ENCODE measurements at places on chromosomes 12 and 14.

- no peak for DNase-seq
Measured at GRCh38 chr12:46111715-46112114, 121.3 kb upstream of the SCAF11 start.

DNA sequence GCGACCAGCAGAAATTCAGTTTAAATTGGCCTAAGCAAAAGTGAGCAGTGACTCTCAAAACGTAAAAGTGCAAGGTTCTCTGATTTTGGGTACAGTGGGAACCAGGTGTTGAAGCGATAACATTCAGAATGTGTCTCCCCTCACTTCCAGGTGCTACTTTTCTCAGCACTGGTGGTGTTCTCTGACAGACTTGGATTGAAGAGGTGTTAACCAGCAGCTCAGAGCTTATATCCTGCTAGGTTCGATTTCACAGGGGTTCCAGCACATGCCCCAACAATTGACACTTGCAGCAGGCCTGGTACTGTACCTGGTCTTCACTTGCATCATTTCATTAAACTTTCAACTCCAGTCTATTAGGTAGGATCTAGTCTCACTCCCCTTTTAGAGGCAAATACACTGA, 680.2 kb downstream of the VRK1 start:
- no peak for DNase-seq

- no peak for DNase-seq
Measured at GRCh38 chr12:46915836-46916235, 90.0 kb upstream of the SLC38A4 start.

DNA sequence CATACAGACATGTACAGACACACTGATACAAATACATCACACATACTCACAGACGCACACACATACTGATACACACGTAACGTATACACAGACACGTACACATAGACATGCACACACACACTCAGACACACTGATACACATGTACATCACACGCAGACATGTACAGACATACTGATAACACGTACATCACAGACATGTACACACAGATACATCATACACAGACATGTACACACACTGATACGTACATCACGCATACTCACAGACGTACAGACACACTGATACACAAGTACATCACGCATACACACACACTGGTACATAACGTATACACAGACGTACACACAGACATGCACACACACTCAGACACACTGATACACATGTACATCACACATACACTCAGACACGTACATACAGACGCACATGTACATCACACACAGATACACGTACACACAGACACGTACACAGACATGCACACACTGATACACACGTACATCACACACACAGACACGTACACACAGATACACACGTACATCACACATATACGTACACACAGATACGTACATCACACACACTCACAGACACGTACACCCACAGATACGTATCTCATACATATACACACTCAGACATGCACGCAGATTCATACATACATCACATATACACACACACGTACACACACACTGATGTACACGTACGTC, 5.1 kb downstream of the ZNF605 start:
- no peak for DNase-seq

- DNase-seq: no peak
Measured at GRCh38 chr12:56628671-56629458, 1.3 kb downstream of the BAZ2A start.

GRCh38 chr12:86118161-86118560, 138.0 kb downstream of the MGAT4C start:
- DNase-seq: no peak

DNA sequence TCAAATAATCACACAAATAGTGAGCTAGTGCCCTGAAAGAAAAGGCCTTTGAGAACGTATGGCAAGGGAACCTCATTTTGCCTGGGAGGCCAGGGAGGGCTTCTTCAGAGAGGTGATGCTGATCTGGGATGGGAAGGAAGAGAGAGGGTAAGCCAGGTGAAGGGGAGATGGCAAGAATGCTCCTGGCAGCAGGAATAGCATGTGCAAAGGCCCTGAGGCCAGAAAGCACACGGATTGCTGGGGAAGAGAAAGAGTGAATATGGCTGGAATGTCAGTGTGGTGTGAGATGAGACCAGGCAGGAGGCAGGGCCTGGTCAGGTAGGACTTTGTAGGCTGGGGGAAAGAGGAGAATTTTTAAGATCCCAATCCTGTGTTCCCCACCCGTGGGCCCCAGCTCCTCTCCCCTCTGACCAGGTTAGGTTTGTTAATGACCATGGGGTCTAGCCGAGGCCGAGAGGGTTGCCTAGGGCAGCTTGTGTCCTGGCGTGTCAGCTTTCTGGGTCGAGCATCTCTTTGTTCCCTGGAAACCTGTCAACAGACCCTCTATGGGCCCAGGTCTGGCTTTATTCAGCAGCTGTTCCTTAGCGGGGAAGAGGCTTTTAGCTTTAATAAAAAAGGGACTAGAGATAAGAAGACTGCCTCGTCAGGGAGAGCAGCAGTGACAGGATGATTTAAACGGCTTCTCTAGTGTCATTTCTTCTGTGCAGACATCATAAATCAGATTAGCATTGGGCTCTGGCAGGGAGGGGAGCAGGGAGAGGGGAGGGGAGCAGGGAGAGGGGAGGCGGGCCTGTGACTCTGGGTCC, 123.4 kb downstream of the ADCK1 start:
- no peak for DNase-seq

- no peak for DNase-seq
Measured at GRCh38 chr12:94844452-94844851, 159.0 kb downstream of the NDUFA12 start.

DNA sequence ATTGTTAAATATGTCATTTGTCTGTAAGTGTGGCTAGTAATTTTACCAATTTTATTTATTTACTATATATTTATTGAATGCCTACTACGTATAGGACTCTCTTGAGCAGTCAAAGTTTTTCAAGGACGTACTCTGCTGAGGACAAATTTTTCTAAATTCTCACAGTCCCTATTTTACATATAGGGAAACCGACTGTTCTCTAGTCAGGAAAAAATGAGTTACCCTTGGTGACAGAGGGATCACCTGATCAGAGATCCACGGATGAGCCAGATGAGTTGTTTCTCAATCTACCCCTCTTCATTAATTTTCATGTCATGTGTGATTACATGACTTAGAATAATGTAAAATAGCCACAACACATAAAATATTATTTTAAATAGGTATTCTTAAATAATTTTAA, 96.2 kb upstream of the SLC38A2 start:
- no peak for DNase-seq

DNA sequence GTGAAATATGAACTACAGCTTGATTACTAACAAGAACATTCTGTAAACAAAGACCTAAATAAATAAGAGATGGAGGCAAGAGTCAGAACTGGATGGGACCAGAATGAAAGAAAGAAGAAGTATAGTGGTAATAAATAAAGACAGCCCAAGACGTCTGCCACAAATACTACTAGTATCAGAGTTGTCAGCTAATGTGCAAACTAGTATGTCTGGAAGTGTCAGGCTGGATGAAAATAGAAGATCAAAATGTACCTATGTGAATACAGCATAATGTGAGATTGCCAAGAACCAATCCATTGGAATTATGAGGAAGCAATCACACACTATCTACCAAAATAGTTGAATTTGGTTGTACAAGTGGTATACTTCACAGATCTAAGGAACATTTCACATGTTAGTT, 353.0 kb downstream of the BTG1 start:
- no peak for DNase-seq

DNA sequence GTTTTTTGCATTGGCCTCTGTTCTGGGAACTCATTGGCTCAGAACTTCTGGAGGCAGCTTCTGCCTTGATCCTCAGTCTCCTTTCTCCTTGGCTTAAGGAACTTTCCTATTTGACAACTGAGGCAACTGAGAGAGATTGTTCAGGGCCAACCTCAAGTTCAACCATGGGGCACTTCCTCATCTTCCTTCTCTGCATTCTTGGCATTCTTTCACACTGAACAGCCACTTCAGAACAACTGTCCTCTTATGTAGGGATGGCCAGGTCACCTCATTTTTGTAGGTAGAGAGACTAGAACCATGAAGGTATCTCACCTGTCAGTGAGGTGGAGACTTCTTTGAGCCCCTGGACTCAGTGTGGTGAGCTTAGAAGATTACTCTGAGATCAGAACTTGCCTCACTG, 63.0 kb upstream of the NRXN3 start:
- no peak for DNase-seq

GRCh38 chr12:85580562-85581168, 255.5 kb downstream of the RASSF9 start:
- no peak for DNase-seq

DNA sequence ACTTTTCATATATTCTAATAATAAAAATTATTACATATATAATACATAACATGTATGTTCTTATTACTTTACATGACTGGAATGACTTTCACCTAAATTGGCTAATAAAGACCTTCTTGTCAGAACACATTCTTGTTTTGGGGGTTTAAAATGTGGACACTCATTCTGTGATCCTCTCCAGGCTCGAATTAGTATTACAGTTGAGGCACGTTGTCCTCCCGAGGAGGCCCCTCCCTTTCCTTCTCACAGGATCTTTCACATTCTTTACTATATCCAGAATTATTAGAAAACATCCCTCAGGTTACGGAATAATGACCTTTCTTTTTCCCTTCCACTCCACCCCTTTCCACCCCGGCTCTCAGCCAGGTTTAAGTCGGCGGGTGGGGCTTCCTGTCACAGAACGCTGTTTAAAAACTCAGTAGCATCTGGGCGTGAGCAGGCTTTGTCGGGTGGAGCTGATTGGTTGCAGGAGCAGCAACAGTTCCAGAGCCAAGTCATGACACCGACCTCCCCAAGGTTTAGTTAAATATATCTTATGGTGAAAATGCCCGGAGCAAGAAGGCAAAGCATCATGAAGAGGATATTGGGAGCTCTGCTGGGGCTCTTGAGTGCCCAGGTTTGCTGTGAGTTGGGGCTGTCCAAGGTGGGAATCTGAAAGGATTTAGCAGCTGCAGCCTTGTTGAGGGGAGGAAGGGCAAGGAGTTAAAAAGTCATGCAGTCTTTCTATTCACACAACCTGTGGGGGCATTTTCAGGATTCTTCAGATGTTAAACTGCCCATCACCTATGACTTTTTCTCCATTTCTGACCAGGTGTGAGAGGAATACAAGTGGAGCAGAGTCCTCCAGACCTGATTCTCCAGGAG, 396.7 kb upstream of the OR4E1 start:
- DNase-seq: no peak

DNA sequence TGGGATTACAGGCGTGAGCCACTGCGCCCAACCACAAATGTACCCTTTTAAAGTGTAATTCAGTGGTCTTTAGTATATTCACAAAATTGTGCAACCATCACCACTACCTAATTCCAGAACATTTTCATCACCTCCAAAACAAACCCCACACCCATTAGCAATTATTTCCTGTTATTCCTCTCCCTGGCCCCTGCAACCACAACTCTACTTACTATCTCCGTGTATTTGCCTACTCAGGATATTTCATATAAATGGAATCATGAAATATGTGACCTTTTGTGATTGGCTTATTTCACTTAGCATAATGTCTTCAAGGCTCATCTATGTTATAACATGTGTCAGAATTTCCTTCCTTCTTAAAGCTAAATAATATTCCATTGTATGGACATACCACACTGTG, 16.0 kb upstream of the AQP2 start:
- DNase-seq: no peak

- no peak for DNase-seq
Measured at GRCh38 chr14:70073924-70074566, 114.7 kb downstream of the SLC8A3 start.

GRCh38 chr14:101973356-101973755, 9.0 kb downstream of the DYNC1H1 start:
- no peak for DNase-seq

GRCh38 chr14:81485372-81485771, 48.3 kb downstream of the SEL1L start:
- no peak for DNase-seq

GRCh38 chr12:42365486-42365885, 39.5 kb downstream of the PPHLN1 start:
- DNase-seq: no peak

GRCh38 chr14:44940944-44941343, 20.8 kb downstream of the KLHL28 start:
- DNase-seq: no peak

- no peak for DNase-seq
Measured at GRCh38 chr12:62694116-62694515, 227.5 kb downstream of the MON2 start.

- no peak for DNase-seq
Measured at GRCh38 chr12:14607568-14607967, 39.9 kb upstream of the PLBD1 start.

DNA sequence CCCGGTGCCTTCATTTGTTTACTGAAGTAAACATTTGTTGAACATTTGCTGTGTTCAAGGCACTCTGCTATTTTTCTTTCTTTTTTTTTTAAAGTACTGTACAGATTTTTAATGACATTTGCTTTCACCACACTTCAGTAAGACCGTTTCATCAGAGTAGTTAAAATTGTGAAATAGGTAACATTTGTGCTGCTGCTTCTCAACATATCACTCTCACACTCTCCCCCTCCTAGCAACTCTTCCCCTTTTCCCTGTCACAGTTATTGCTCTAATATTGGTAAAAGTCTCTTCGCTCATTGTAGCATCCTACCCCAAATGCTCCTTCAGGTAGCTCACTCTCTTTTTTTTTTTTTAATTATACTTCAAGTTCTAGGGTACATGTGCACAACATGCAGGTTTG, 49.6 kb downstream of the SRGAP1 start:
- no peak for DNase-seq

DNA sequence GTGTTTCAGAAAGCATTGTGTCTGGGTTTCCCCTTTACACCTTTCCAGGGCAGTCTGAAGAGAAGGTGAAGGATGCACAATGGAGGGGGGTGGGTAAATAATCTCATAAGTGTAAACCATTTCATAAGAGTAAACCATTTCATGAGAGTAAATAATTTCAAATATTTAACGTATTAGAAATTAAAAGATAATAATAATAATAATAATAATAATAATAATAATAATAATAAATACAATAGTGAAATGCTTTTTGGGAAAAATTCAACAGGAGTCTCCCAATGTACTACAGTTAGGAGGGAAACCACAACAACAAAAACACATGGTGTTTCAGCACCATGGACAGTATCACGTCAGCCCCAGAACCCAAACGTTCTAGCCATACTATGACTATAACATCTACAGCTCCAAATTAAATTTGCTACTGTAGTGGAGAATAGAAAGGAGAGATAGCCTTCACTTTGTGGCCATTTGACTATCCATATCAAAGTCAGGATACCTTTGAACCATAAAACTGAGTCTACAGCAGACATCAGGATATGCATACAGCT, 691.8 kb downstream of the BCL11B start:
- no peak for DNase-seq

- no peak for DNase-seq
Measured at GRCh38 chr14:91873471-91874415, 6.4 kb upstream of the TC2N start.

DNA sequence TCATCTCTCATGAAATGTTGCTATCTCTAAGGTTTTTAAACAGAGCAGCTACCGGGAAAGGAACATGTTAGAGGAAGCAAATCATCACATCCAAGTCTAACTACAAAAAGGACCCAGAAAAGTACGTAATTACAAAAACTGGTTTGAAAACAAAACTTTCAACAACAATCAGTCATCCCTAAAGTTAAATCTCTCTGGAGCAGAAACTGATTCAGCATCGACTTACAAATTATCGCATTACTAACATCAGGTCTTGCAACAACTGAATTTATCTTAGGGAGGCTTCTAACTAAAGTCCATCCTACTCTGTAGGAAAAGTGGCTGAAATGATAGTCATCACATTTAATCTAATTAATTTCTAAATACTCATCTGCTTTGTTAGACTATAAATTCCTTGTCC, 137.0 kb downstream of the MED13L start:
- no peak for DNase-seq

GRCh38 chr14:75515629-75515996, 6.7 kb upstream of the BATF start:
- DNase-seq: no peak
